MG63 (cell line): ENCODE measurements at places on chromosomes 12 and 14.
A peak's percentile ranks its signal among the peaks of the same experiment; 100 is the strongest.

DNA sequence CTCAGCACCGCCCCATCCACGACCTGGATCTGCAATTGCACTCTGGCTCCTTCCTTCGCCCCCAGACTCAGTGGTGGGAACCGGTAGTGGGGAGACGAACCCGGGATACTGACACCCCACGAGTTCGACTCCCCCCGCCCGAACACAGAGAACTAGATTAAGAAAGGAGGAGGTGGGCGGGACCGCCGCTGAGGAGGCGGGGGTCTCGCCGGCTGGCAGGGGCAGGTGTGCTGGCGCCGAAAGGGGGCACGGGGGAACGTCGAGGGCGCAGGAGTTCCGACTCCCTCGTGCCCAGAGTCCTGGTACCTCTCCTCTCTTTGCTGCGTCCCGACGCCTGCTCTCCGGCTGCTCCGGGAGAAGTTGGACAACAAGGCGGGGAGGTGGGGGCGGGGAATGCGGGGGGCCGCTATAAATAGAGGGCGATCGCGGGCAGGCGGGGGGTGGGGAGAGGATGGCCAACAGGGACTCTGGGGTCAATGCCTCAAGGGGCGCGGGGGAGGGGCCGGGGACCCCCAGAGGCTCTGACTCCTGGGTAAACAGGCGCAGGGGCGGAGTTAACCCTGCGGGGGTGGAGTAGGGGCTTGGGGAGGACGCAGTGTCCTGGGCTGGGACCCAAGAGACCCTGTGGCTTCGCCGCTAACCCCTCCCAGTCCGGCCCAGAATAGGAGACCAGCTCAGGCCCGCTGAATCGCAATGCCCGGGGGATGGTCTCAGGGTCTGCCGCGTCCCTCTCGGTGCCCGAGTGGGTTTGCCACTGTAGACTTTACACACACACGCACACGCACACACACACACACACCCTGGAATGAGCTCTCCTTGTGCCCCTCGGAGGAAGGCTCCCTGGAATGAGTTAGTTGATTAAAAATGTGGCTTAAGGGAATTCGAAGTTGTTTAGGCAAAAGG lies 761 bp upstream of the NDRG2 start:
- no peak for DNase-seq

- DNase-seq: no peak
Measured at GRCh38 chr12:102033991-102034745, 27.6 kb downstream of the WASHC3 start.

DNA sequence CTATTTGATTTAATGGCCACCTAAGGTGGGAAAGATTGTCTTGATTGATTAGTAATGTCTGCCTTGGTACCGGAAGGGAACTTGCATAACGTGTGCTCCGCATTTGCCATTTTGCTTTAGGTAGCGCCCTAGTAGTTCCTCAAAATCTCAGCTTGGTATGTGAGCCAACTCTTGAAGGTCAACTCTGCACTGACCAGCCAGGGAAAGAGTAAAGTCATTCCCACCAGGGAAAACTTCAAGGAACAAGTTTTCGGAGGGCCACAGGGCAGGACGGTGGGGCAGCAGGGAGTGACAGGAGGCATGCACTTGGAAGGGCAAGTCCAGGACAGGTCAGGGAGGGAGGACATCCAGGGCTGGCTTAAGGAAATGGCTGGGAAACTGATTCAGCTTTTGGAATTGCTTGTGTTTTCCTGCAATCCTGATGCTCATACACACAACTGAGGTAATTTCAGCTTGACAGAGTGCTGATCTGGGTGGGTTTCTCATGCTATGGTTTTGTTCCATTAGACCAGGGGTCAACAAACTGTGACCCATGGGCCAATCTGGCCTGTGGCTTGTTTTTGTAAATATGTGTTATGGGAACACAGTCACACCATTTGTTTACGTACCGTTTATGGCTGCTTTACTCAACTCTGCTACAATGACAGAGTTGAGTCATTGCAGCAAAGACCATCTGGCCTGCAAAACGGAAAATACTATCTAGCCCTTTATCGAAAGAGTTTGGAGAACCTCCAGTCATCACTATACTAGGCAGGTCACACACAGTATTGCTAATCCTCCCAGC lies 184.5 kb downstream of the RBM19 start:
- no peak for DNase-seq

DNA sequence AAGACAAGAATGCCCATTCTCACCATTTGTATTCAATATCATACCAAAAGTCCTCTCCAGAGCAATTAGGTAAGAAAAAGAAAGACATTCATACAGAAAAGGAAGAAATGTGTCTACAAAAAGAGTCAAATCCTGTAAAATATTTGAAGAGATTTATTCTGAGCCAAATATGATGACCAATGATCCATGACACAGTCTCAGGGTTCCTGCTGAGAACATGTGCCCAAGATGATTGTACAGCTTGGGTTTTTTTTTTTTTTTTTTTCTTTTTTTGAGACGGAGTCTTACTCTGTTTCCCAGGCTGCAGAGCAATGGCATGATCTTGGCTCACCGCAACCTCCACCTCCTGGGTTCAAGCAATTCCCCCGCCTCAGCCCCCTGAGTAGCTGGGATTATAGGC lies 296.2 kb downstream of the C12orf75 start:
- DNase-seq: no peak

- DNase-seq: no peak
Measured at GRCh38 chr14:32015166-32015565, 61.9 kb upstream of the ARHGAP5 start.

DNA sequence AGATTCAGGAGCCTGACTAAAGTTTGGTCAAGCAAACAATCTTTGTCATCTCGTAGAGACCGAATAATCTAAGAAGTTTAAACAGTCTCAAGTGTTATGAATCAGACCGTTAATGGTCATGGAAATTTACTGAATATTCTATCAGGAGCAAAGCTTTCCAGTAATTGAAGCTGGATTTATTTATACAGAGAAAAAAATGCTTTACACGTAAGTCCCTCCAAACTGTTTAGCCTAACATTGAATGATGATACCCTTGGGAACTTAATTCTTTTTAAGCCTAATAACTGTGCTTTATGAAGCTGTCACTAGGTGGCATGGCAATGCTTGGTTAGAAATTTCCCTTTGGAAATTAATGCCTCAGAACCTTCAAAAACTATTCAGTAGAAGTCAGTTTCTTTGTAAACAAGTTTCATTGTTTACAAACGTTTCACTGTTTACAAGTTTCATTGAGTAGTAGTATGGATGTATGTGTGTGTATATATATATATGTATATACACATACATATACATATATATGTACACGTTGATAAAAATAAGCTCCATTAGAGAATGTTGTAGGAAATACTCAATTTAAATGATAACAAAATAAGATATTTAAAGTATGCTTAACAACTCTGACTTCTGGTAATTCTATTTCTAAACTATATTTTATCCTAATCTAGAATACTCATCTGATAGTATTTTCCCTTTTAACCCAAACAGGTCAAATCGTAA lies 32.1 kb downstream of the DEPDC4 start:
- no peak for DNase-seq

DNA sequence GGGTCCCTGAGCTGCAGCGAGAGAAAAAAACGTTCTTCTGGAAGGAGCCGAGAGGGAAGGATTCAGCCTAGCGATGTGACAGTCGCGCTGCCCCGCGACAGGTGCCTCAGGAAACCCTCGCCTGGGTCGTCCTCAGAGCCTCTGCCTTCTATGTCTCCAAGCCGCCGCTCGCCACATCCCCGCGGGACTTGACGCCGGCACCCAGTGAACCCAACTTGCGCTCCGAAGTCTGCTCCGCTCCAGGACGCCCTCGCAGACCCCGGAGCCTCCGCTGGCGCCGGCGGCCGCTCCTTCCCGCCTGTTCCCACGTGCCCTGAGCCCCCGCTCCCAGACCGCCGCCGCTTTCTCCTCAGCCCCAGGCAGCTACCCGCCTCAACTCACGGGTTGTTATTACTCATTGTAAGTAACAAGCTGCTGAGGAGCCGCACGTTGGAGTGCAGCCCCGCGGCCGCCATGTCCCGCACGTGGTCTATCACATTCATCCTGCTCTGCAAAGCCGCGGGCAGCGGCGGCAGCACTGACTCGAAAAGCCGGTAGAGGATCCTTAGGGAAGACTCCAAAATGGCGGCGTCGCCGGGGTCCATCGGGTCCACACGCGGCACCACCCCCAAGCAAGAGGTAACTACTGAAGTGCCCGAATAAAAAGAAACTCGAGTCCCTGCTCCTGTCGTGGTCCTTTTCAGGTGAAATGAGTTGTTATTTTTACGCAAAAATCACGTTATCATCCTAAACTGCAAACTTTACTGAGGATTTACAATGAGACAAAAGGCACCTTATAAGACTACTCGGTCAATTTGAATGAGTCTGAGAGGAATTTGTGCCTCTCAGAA lies at the start of gene ANAPC7:
TSS of gene ANAPC7 (minus strand) at position 563 of the 830 bp plus-strand sequence. CDS start at position 482, 81 bp downstream.
- DNase-seq: peak; percentile 83

GRCh38 chr12:61694214-61694613 lies 566.0 kb upstream of the USP15 start:
- DNase-seq: no peak

DNA sequence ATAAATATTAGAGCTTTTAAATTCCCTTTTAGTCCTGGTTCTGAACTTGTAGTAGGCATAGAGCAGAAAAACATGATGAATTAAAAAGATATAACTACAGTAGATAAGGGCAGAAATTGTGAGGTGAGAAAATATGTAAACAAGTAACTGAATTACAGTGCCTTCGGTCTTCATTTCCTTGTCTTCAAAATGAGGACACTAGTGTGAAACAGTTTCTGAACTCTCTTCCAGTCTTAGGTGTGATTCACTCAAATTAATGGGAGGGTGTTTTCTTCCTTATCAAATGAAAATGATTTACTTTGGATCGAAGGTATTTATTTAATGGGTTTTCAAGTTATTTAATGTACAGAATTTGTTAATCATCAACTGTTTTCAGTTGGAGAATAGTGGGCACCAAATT lies 1.5 kb downstream of the FGD4 start:
- no peak for DNase-seq

DNA sequence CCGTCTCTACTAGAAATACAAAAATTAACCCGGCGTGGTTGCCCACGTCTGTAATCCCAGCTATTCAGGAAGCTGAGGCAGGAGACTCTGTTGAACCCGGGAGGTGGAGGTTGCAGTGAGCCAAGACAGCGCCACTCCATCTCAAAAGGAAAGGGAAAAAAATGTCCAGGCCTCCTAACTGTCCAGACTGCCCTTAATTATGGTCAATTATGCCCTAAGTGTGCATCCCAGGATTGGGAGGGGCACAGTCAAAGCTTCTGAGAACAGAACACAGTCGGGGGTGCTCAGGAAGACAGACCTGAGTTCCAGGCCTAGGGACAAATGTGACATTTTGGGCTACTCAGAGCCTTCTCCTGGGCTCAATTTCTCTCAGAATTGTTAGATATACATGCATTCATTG lies 31.8 kb upstream of the SMUG1 start:
- no peak for DNase-seq

DNA sequence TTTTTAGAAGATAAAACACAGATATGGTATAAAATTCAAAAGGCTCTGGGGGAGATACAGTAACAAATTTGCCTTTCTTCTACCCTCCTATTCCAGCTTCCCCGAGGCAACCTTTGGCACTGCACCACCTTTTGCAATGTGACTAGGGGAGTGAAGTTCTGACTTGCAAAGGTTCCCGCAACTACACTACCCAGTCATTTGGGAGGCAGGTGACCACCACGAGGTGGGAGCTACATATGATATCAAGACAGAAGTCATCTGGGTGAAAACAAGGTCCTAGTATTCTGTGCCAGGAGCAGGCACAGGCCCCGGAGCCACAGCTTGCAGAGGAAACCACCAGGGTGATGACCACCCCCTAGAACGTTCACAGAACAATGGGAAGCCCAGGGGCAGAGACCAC lies 141.5 kb downstream of the TTC7B start:
- DNase-seq: no peak

DNA sequence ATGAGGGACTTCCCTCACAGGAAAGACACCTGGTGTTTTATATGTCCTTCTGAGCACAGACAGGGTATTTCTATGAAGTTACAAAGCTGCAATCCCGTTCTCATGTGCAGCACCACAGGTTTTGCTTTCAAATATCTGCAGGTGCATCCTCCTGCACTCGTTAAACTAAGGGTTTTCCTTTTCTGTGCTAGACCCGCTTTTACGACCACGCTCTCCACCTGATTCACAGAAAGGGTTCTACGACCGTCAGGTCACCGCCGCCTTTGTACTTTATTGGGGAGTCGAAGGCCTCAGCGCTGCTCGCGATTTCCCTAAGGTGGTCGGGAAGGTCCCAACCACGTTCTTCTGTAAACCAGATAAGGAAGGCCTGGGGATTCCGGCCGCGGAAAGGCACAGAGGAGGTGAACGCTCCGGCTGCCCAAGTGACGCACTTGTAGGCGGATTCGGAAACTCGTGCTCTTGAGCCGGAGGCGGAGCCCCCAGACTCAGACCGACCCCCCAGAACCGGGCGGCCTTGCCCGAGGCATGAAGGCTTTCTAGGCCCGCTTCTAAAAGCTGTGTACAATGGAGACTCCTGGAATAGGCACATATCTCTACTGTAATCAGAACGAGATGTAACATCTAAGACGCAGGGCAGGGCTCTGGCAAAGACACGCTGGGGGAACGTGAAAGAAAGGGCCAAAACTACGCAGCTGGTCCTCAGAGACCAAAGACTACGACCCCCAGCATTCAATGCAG lies 995 bp upstream of the HSP90B1 start:
- peak; percentile 72 for DNase-seq

GRCh38 chr14:64444140-64444539 lies 21.2 kb upstream of the AKAP5 start:
- DNase-seq: no peak

GRCh38 chr12:63400318-63400717 lies 249.3 kb upstream of the AVPR1A start:
- no peak for DNase-seq

- peak; percentile 88 for DNase-seq
Measured at GRCh38 chr12:56836317-56836716, 73.2 kb downstream of the HSD17B6 start.

DNA sequence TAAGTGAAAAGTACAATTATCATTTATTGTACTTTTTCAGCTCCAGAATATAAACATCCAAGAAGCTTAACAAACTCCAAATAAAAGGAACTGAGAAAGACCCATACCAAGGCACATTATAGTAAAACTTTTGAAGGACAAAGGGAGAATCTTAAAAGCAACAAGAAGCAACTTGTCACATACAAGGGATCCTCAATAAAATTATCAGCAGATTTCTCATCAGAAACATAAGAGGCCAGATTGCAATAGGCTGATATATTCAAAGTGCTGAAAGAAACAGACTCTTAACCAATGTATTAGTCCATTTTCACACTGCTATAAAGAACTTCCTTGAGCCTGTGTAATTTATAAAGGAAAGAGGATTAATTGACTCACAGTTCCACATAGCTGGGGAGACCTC lies 48.3 kb downstream of the TTC7B start:
- no peak for DNase-seq
